ENCODE measurements at places on chromosomes 16 and 17.

- DNase-seq: no peak
These were observed 133.1 kb downstream of the ABCA8 start for GRCh38 chr17:68821860-68822696.

DNA sequence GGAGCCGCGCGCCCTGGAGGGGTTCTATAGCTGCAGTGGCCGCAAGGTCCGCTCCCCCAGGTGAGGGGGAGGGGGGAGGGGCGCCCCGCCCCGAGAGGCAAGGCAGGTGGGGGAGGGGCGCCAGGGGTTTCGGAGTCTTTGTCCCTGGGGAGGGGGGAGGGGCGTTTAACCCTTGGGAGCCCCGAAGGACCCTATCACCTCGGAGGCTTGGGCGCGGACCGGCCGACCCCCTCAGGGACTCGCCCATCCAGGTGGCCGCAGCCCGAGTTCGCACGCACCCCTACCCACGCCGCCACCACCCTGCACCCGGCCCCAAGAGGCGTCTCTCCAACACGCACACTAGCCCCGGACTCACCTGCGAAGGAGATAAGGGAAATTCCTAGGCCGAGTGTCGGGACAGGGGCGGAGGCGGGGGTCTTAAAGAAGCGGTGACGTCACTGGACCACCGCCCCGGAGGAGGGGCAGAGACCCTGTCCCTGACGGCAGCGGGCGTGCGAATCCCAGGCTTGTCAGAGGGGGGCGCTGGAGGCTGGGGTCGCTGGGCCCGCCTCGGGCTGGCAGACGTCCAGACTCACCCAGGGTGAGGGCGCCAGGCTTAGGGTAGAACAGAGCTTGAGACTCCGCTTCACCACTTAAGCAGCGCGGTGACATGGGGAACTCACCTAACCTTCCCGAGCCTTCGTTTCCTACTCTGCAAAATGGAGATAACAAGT is at the start of gene CLDN6:
TSS of gene CLDN6 (minus strand) at position 390 of the 713 bp plus-strand sequence. CDS start 2,162 bp downstream, outside the sequence.
- DNase-seq: no peak

- DNase-seq: no peak
These were observed at the start of gene ATP2A3 for GRCh38 chr17:3964203-3965117. TSS of gene ATP2A3 (minus strand) at chr17:3964437. CDS start at chr17:3964291, 146 bp downstream.

DNA sequence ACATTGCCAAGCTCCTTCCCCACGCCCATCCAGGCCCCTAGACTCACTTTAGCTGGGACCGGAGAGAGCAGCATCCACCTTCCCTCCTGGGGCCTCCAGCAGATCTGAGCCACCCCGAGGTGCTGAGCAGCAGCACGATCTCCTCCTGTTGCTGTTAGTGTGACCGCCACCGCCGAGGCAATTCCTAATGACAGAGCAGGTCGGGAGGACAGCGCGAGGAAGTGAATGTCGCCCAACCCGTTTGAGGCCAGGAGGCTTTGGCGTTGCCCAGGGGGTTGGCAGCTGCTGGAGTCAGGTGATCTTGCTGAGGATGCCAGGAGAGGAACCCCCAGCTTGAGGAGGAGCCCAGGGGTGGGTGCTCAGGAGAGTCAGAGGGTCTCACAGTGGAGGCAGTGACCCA is at the start of gene RNF222:
TSS of gene RNF222 (minus strand) at position 192 of the 400 bp plus-strand sequence. CDS start 4,366 bp downstream, outside the sequence.
- no peak for DNase-seq

DNA sequence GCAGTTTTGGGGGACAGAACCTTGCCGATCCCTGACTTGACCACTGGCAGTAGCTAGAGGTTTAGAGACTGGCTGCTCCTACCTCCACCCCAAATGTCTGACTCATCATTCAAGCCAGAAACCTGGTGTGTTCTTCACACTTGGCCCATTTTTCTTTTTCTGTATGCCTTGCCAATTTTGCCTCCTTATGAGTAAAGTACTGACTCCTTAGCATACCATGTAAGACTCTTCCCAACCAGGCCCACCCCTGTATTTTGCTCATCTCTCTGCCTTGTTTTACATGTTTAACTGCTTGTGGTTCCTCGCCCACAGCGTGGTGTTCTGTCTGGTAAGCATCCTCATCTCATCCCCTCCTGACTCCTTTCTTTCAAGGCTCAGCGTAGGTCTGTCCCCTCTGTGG is 37.9 kb downstream of the NUP88 start:
- no peak for DNase-seq

DNA sequence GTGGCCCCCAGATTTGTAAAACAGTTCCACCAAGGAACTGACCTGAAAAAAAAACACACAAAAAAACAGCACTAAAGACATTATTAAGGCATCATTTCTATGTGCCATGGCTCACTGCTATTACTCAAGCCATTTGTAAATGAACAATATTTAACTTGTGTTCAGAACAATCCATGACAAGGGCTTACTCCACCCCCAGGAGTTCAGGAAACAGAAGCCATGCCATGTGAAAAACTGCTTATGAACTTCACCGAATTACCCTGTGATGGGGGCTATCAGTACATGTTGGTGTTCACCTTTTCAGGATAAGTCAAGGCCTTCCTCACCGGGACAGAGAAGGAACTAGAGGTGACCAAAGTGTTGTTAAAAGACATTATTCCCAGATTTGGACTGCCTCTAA is 19.2 kb downstream of the ACSM1 start:
- no peak for DNase-seq

GRCh38 chr17:37844158-37844976 is 79.8 kb upstream of the TBC1D3K start:
- peak; percentile 40 for DNase-seq

DNA sequence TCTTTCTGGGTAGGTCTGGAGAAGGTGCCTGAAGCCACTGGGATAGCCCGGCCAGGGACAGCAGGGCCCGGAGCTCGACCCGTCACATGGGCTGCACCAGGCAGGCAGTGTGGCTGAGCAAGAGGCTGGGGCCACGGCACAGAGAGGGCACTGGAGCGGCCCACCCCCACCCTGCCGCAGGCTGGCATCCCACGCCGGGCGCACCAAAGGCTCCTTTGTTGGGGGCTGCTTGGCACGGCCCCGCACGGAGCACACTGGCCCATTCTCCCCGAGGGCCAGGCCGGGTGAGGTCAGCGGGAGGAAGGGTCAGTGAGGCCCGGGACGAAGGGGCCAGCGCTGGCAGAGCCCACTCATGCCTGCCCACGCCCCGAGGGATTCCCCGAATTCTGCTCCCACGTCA is 36.5 kb upstream of the PVALEF start:
- DNase-seq: no peak

GRCh38 chr16:52167328-52167727 is 379.6 kb downstream of the TOX3 start:
- DNase-seq: no peak

DNA sequence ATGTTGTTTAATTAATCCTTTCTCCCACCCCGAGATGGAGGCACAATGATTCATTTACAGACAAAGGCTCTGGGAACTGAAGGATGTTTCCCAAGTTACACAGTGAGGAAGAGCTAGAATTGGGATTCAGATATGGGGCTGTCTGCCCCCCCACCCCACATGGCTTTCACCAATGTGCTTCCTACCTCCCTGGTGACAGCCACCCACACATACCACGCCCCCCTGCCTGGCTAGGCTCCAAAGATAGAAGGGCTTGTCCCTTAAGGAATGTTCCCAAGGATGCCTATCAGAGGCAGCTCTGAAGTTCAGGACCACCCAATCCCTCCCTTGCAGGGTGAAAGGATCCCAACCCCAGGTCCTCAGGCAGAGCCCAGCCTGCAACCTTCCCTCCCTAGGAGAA is 32.9 kb downstream of the CFAP20 start:
- DNase-seq: no peak

DNA sequence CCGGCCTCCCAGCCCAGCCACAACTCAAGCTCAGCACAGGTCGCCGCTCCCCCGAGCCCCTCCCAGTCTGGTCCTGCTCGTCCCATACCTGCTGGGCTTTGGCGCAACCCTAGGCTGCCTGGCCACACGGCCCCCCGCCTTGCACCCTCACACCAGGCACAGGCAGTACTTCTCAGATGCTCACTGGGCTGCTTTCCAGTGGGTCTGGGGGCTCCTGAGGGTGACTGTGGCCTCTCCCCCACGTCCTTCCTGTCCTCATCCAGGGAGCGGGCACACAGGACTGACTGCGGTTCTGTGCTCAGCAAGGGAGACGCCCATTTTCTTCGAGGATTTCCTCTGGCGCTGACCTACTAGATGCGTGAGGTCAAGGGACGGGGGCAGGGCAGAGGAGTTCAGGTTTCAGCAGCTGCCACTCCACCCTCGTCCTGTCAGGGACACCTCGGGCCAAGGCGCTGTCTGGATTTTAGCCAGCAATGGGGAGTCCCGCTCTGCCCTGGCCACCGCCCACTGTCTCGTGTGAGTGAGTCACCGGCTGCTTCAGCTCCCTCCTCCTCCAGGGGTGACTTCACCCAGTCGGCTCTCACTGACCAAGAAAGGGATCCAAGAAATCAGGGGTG is 115.8 kb downstream of the NPIPB11 start:
- DNase-seq: peak; percentile 98

GRCh38 chr17:31608659-31609254 is 217.3 kb downstream of the RAB11FIP4 start:
- DNase-seq: no peak

DNA sequence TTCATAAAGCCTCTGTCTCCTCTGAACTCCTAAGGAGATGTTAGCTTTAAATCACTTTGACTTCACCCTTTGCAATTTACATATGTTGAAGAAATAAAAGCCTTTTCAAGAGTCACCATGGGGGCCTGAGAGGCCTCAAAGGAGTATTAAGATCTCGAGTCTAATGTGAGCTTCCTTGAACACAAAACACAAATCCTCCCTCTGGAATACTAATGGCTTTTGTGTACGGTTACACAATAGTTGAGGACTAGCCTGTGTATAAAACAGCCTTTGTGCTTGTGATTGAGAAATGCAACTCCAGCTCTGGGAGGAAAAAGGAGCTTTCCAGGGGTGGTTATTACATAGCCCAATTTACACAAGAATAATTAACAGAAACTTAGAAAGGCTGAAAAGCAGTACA is 1140.2 kb downstream of the CDH11 start:
- DNase-seq: no peak

DNA sequence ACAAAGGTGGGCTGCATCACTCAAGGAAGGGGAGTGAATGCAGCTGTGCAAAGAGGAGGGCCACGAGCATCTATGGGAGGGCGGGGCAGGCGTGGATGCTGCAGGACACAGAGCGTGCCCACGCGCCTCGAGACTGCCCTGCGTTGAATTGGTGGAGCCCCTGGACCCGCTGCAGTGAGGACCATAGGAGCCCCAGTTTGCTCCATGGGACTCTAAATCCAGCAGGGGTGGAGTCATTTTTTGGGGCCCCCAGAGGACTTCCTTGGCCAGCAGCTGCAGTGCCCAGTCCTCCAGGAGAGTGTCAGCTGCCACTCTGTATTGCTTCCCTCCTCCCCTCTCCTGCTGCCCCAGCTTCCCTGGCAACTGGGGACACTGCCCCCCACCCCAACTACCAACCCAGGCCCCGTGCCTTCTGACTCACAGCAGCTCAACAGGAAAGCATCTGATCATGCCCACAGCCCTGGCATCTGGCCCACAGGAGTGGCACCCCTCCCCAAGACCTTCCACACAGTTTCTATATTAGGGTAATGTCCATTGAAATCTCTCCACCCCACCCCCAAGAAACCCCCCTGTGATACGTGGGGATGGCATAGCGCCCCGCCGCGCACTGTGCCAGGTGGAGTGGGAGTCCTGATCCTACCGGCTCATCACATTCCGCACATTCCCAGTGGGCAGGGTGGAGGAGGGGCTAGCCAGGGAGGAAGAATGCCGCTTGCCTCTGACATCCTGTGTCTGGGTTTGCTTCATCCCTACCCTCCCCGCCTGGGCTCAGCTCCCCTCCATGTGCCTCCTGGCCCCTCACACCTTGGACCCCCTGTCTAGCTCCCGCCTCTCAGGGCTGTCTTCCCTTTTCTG is 27.8 kb upstream of the ITGA3 start:
- peak; percentile 87 for DNase-seq

DNA sequence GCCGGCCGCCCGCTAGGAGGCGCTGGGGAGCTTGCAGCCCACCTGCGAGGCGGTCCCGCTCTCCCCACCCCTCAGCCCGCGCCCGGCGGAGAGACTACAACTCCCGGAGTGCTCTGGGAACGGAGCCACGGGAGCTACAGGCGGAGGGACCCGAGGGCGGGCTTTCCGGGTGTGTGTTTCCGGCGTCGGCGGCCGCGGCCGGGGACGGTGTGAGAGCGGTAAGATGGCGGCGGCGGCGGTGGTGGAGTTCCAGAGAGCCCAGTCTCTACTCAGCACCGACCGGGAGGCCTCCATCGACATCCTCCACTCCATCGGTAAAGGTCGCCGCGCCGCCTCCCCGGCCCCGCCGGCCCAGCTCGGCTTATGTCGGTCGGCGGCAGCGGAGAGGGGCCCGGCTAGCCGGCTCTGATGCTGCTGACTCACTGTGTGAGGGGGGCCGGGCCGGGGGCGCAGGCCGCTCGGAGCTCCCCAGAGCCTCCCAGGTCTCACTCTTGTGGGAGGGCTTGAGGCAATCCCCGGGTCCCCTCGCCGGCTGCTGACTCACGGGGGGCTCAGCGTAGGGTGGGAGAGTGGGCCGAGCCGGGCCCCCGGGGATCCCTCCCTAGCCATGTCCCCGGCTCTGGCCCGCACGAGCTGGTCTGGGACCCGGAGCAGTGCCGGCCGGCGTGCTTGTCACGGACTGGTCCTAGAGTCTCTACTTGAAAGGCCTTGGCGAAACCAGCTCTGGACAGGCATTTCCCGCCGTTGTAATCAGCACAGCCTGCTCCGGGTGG is at the start of gene PSMD11:
TSS of gene PSMD11 (plus strand) at position 210 of the 773 bp plus-strand sequence. CDS start at position 224, 14 bp downstream.
- DNase-seq: peak; percentile 98

- DNase-seq: peak; percentile 84
These were observed 11.5 kb upstream of the PITPNA start for GRCh38 chr17:1573932-1574696.

GRCh38 chr17:83128306-83129240 is 49.2 kb downstream of the METRNL start:
- no peak for DNase-seq

- DNase-seq: no peak
These were observed 32.5 kb upstream of the CRISPLD2 start for GRCh38 chr16:84787263-84787622.

DNA sequence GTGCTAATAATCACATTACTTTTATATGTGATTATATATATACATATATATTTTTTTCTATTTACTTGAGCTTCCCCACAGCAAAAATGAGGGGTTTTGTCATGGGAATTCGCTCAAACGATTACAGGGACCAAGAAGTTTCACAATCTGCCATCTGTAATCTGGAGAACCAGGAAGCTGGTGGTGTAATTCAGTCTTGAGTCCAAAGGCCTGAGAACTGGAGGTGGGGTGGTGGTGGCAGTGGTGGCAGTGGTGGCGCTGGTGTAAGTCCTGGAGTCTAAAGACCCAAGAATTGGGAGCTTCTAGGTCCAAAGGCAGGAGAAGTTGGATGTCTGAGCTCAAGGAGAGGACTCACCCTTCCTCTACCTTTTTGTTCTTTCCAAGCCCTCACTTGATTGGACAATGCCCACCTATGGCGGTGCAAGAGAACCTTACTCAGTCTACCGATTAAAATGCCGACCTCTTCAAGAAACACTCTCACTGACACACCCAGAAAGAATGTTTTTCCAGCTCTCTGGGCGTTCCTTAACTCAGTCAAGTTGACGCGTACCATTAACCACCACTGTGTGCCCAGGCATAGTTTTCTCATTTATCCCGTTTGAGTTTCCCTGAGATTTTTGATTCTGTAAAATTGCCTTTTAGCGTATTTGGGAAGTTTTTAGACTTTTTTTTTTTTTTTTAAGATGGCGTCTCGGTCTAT is 31.9 kb downstream of the POLR2A start:
- DNase-seq: no peak

GRCh38 chr17:38551121-38551520 is 54.6 kb downstream of the SRCIN1 start:
- DNase-seq: no peak

- no peak for DNase-seq
These were observed 86.7 kb upstream of the ELAC2 start for GRCh38 chr17:13104576-13104975.

- peak; percentile 59 for DNase-seq
These were observed 15.7 kb downstream of the RHBDF2 start for GRCh38 chr17:76485569-76485968.

- DNase-seq: no peak
These were observed 3.7 kb downstream of the ELOB start for GRCh38 chr16:2773188-2773968.
